Gastrocnemius medialis (tissue), 4 donors: ENCODE measurements at places on chromosomes 2 and 18.

DNA sequence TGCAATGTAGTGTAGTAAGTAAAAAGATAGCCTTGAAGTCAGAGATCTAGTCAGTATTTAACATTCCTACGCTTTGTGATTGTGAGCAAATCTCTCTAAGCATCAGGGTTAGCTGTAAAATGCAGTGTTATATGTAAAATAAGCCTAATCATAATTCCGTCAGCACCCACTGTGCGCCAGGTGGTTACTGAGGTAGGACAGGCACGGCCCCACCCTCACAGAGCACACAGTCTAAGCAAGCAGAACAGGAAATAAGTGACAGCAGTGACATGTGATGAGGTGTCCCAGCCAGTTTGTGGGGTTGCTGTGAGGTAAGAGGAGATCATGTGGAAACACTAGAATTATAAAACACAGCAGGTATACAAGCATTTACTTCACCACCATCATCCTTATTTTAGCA lies 267.1 kb downstream of the ICOS start:
- no peak for DNase-seq

GRCh38 chr18:1370552-1370951 lies 465.9 kb downstream of the ADCYAP1 start:
- no peak for DNase-seq

DNA sequence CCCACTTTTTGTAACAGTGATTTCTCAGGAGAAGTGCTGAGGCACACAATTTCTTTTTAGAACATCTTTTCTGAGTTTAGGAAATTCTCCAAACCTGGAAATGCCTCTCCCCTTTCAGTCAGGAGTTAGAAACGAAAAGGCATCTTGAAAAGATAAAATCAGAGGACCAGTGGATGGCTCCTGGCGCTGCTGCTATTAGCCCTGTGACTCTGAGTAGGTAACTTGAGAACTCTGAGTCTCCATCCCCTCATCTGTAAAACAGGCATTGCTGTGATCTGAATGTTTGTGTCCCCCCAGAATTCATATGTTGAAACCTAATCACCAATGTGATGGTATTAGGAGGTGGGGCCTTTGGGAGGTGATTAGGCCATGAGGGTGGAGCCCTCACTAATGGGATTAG lies 50.2 kb downstream of the EHD3 start:
- no peak for DNase-seq

DNA sequence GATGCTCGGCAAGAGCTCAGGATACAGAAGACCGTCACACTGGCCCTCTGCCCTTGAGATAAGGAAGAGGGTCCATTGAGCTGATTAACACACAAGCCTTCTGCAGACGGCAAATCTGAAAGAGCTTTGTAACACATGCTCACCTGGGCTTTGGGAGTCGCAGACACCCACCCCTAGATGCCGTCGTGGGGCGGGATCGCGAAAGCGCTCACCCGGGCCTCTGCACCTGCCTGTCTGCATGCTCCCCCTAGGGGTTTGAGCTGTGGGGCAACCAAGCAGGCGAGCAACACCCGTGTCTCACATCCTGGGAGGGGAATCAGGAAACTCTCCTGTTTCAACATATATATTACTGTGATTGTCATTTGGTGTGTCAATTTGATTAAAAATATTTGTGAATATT lies 99.8 kb upstream of the KCNH7 start:
- no peak for DNase-seq

DNA sequence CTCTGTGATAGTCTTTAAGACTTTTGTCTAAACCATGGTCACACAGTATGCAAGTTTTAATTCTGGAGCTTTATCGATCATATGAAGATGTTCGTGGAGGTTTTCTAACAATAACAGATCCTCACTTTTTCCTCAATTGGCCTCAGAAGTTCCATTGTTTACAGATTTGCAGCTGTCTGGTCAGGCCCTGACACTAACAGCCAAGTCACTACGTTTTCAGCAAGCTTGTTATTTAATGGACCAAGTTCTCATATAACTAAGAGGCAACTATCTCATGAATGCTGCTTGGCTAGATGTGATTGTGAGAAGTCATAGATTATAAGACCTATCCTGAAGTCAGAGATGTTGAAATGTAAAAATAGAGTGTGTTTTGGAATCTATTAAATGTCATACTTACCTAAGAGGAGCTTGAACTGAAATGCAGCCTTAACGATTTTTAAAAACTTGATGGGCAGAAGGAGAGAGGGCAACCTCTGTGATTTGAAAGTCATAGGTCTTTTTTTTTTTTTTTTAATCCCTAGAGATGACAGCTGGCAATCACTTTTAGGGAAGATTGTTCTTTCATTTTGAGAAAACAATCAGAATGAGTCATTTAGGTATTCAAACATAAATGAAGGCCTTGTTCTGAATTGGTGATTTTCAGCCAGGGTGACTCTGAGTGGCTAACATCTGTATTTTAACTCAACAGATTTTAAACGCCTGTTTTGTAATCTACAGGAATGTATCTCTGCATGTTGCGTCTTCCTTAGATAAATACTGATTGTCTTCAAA lies 48.4 kb upstream of the NEMP2 start:
- DNase-seq: no peak

DNA sequence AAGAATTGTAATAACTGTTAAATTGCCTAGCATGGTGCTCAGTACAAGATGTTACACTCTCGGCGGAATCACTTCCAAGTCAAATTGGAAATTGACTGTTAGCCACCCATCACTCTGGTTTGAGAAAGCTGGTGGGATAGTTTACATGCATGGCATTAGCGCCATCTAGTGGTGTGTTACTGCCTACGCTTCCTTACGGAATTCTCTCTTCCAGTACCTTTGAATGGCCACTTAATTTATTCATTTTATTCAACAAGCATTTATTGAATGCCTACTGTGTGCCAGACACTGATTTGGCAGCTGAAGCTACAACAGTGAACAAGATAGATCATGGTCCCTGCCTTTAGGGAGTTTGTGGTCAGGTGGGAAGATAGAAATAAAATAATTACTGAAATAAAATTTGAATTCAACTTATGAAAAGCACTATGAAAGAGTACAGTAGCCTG lies 171.2 kb downstream of the TMEM247 start:
- peak; percentile 62 for DNase-seq

DNA sequence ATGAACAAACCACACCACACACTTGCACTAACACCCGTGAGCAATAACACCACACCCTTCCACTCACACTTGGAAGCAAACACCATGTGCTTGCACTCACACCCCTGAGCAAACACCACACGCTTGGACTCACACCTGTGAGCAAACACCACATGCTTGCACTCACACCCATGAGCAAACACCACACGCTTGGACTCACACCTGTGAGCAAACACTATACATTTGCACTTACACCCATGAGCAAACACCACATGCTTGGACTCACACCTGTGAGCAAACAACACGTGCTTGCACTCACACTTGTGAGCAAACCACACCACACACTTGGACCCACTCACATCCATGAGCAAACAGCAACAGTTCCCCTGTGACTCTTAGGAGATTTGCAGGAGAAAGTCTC lies 24.4 kb downstream of the SNTG2 start:
- DNase-seq: no peak

DNA sequence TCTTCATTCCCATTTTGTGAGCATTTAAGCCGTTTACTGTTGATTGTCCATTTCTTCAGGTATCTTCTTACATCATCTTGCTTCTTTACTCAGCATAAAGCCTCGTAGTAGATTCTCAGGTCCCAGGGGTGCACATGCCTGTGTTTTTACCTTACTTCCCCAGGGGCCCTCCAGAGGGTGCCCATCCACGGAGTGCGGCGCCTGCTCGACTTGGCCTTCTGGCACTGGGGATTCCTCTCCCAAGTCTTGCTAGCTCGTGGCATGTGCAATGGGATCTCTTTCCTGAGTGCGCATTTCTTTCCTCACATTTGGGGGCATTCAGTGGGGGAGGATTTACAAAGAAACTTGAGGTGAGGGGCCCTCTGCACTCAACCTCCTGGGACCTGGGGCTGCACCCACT lies 148.1 kb downstream of the AGAP1 start:
- DNase-seq: no peak

DNA sequence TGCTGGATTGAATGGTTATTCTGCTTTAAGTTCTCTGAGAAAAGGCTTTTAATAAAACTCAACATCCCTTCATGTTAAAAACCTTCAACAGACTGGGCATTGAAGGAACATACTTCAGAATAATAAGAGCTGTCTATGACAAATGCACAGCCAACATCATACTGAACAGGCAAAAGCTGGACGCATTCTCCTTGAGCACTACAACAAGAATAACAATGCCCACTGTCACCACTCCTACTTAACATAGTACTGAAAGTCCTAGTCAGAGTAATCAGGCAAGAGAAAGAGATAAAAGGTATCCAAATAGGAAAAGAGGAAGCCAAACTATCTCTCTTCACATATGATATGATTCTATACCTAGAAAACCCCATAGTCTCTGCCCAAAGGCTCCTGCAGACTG lies 641.4 kb downstream of the IRS1 start:
- DNase-seq: no peak

DNA sequence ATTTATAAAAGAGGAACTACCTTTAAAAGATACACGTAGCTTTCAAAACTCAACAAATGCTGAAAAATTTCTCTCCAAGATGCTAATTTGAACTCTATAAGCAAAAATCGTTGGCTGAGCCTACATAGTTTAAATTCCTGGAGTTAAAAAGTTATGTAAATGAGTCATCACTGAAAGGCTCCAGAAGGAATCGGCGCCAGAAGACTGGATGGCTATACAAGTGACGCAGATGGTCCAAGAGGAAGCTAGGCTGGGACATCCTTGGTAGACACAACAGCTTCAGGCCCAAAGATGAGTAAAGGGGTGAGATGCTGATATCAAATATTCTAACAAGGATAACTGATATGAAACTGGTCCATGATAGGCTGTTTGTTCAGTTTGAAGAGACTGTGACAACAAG lies 22.8 kb upstream of the DNAH6 start:
- no peak for DNase-seq

- DNase-seq: no peak
Observed at GRCh38 chr2:10326151-10326616, 23.5 kb downstream of the HPCAL1 start.

DNA sequence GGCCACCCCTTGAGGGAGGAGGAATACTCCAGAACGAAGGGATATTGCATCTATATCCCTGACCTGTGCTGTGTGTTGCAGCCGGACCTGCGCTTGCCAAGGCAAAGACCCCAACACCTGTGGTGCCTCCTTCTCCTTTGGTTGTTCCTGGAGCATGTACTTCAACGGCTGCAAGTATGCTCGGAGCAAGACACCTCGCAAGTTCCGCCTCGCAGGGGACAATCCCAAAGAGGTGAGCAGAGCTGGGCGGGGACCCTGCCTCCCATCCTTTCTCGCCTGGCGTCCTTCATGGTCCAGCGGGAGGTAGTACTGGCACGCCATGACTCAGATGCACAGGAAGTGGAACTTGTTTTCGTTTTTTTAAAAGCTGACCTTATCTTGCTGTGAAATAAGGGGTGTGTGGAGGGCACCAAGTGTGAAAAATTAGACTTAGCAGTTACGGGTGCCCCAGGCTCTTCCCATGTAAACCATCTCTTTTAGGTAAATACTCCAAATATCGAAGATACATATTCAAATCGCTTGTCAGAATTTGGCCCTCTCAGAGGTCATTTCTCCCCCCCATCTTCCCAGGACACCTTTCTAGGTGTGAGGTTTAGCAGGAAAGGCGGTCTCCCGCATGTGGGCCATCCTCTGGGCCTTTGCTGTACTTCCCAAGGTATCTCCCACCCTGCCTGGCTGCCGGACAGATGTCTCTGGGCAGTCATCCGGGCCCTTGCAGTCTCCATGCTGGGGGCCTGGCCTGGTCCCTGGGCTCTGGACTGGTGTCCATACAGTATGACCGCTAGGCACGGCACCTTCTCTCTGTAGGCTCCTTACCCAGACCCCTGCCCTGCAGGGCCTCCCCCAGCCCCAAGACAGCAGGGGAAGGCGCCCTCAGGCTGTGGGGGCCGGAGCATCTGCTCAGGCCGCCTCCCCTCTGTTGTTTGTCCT lies 57.6 kb downstream of the BOLA3 start:
- DNase-seq: no peak

- DNase-seq: no peak
Observed at GRCh38 chr2:10316860-10317259, 14.2 kb downstream of the HPCAL1 start.

- no peak for DNase-seq
Observed at GRCh38 chr18:2027756-2028155, 543.5 kb downstream of the METTL4 start.

DNA sequence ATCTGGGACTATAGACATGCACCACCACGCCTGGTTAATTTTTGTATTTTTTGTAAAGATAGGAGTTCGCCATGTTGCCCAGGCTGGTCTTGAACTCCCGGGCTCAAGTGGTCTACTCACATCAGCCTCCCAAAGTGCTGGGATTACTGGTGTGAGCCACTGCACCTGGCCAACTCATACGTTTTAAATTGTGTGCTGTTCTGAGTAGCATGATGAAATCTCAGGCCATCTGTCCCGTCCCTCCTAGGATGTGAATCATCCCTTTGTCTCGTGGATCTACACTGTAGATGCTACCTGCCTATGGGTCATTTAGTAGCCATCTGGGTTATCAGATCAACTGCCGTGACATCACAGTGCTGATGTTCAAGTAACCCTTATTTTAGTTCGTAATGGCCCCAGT lies 38.5 kb upstream of the RMP24 start:
- no peak for DNase-seq

- no peak for DNase-seq
Observed at GRCh38 chr2:129255610-129256313, 723.7 kb upstream of the RAB6C start.

- DNase-seq: no peak
Observed at GRCh38 chr2:21633466-21633865, 509.7 kb downstream of the TDRD15 start.

- no peak for DNase-seq
Observed at GRCh38 chr2:45166229-45166890, 157.1 kb upstream of the SIX2 start.

GRCh38 chr18:58321986-58322385 lies 278.0 kb downstream of the NEDD4L start:
- DNase-seq: peak; percentile 80

GRCh38 chr18:61748004-61748403 lies 144.8 kb downstream of the RNF152 start:
- DNase-seq: no peak

DNA sequence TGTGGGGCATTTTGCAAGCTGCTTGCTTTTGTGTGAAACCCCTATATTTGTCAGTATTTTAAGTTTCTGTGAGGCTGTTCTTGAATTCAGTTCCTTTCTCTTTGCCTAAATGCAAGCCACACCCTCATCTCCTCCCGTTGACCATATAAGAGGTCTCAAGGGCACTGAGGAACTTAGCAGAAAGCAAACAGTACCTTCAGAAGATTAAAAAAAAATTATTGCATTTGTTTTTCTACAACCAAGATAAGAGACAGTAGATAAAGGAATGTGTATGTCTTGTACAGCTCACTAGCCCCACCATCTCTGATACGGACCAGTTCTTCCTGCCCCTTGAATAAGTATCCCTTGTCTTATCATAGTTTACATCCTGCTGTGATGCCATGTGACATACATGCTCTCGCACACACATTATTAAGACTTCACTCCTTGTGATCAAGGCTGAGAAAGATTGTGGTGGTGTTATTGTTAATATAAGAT lies 64.2 kb downstream of the NPAS2 start:
- DNase-seq: no peak

GRCh38 chr2:152546230-152546837 lies 170.9 kb downstream of the PRPF40A start:
- DNase-seq: peak; percentile 79
